HepG2 (cell line): ENCODE measurements at places on chromosomes 12 and 14. TPM values are rescaled to one million over a fixed set of nuclear protein-coding genes. Genes with fewer than 3 reads are reported as not detected.

The PROX2 gene
- total RNA-seq = not detected in 2 replicates

DNA sequence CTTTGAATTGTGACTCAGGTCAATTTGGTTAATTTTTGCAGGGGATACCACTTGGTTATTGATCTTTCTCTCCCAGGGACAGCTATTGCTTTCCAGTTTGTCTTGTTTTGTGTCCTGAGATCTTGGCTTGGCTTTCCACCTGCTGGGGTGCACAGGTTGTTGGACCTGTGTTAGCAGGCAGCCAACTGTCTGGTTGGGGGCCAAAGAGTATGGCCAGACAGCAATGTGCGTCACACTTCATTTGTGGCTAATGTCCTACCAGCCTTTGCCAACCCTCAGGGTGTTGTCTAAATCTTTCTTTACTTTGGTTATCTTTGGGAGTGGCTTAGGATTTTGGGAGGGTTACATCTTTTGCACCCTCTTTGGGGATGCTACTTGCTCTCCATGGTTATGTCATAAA is 494.9 kb upstream of the ATP2B1 start:
- H3K36me3 ChIP-seq = no peaks in the 10 kb centered on the region
- H3K27me3 ChIP-seq = no peaks in the 10 kb centered on the region
- H3K4me3 ChIP-seq = no peak overlapping the region
- DNase-seq = no peak

DNA sequence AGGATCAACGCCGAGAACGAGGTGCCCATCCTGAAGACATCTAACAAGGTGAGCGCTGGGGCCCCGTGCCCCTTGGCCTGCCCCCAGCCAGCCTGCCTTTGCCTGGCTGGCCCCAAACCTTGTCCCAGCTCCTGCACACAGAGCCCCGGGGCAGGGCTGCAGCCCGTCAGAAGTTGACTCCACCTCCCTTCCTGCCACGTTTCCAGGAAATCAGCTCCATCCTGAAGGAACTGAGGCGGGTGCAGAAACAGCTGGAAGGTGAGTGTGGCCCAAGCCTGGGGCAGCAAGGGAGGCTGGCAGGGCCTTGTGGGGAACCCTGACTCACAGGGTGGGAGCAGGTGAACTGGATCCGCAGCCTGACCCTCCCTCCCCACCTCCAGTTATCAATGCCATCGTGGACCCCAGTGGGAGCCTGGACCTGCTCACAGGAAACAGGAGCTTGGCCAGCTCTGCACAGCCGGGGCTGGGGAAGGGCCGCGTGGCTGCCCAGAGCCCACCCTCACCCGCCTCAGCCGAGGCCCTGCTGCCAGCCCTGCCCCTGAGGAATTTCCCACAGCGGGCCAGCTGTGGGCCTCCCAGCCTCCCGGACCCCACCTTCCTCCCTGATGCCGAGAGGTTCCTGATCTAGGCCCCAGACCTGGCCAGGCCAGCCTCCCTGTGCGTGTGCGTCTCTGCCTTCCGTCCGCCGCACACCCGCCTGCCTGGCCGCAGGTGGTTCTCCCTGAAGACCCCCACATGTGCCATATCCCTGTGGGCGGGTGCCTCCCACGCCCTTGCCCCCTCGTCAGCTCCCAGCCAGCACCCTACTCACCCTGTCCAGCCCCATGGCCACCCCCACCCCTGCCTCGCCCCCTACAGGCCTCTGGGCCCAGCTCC is 29.5 kb downstream of the CEP170B start:
- H3K27me3 ChIP-seq = no peaks in the 10 kb centered on the region; the same call in 1 of the 2 replicates
- no peaks in the 10 kb centered on the region for H3K36me3 ChIP-seq
- H3K4me3 ChIP-seq = no peak overlapping the region
- DNase-seq = no peak

The PRPF39 gene
- total RNA-seq = 28.8 and 44.2 TPM in 2 replicates

The TAS2R7 gene
- total RNA-seq = not detected in 2 replicates

DNA sequence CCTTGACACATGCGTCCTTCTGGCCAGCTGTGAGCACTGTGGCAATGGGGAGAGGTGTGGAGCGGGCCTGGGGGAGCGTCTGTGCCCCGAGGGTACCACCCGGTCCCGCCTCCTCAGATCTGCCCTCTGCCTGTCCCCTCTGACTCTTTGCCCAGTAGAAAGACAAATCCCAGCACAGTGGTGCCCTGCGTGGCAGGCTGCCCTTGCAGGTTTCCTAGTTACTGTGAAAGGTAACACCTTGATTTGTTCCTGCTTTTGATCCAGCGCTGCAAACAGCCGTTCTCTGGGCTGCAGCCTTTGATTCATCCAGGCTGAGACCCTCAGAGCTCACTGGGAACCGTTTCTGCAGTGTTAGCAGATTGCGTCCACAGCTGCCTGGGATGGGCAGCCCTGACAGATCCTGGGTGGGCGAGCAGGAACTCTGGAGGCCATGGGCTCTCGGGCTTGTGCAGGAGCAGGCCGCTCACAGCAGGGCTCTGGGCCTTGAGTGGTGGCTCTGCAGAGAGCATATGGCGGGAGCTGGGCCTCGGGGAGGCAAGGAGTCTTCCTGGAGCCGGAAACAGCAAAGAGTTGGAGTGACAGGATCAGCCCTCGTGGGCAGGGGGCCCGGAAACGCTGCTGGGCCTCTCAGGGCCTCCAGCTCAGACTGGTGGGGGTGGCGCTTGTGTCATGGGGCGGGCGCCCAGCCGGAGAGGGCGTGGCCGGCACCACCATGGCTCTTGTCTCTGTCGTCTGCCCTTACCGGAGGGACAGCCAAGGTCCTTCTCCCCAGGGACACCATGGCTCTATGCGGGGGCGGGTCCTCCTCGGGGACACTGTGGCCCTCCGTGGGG is 16.6 kb downstream of the FBRSL1 start:
- peaks cover 2% of the 10 kb centered on the region for H3K36me3 ChIP-seq
- DNase-seq = no peak
- no peak overlapping the region for H3K4me3 ChIP-seq
- no peak overlapping the region for H3K27ac ChIP-seq
- no peaks in the 10 kb centered on the region for H3K27me3 ChIP-seq
- peaks cover 15% of the 10 kb centered on the region for H3K4me1 ChIP-seq

DNA sequence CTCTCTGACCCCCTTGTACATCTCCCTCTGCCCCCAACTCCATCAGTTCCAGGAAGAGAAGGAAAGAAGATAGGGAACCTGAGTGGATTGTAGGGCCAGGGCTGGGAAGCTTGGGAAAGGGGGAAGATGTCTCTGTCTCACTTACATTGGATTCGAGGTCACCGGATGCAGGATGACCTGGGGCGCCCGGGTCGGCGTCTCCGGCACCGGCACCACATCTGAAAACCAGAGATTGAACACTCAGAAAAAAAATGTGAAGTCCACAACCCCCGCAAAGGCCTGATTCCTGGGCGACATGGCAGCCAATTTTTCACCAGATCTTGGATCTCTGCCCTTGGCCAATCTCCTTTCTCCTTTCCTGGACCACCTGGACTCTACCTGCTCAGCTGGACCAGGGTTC is 169.4 kb upstream of the NOS1 start:
- H3K36me3 ChIP-seq = no peaks in the 10 kb centered on the region
- H3K27ac ChIP-seq = no peak overlapping the region
- H3K27me3 ChIP-seq = no peaks in the 10 kb centered on the region
- H3K4me1 ChIP-seq = no peaks in the 10 kb centered on the region

The NRL gene
- 4.7 and 5.2 TPM in 2 replicates for total RNA-seq

- no peaks in the 10 kb centered on the region for H3K36me3 ChIP-seq
- no peaks in the 10 kb centered on the region for H3K4me1 ChIP-seq
- no peak for DNase-seq
Measured at GRCh38 chr14:91047174-91047753, 13.2 kb downstream of the RPS6KA5 start.

- H3K36me3 ChIP-seq = no peaks in the 10 kb centered on the region
- peaks cover 1% of the 10 kb centered on the region for H3K27me3 ChIP-seq
- no peaks in the 10 kb centered on the region for H3K4me1 ChIP-seq
- no peak for DNase-seq
- H3K4me3 ChIP-seq = no peak overlapping the region
- no peak overlapping the region for H3K27ac ChIP-seq
Measured at GRCh38 chr12:131468206-131468605, 242.7 kb upstream of the SFSWAP start.

The FBXW8 gene
- 5.9 and 6.4 TPM in 2 replicates for total RNA-seq

- H3K27ac ChIP-seq = no peak overlapping the region
- H3K4me1 ChIP-seq = peaks cover 27% of the 10 kb centered on the region
- no peaks in the 10 kb centered on the region for H3K36me3 ChIP-seq
- no peak overlapping the region for H3K4me3 ChIP-seq
- no peak for DNase-seq
Measured at GRCh38 chr12:30764251-30764650, 9.5 kb upstream of the CAPRIN2 start.

GRCh38 chr12:107317751-107318555 is 224.6 kb upstream of the CRY1 start:
- 0 out of 2 replicates have a peak, but pooled peaks cover 1% of the 10 kb centered on the region for H3K27me3 ChIP-seq
- H3K36me3 ChIP-seq = no peaks in the 10 kb centered on the region
- H3K27ac ChIP-seq = peak overlapping the region; percentile 52
- H3K4me3 ChIP-seq = peak overlapping the region; percentile 89

DNA sequence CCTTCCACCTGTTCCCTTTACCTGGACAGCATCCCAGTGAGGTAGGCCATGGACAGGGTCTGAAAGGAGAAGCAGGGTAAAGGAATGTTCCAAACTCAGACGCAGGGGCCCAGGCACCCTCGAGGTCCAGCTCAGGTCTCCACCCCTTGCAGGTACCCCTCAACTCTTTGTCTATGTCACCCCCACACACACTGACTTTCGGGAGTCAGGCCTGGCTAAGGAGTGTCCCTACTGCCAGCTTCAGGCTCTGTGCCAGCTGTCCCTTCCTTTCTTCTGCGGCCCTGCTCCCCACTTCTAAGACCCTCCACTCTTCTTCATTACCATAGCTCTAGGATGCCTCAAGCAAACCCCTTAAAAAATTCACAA is 13.6 kb downstream of the FAIM2 start:
- H3K27me3 ChIP-seq = peaks cover 6% of the 10 kb centered on the region; the same call in 1 of the 2 replicates
- peaks cover 44% of the 10 kb centered on the region for H3K4me1 ChIP-seq
- no peak for DNase-seq
- no peak overlapping the region for H3K27ac ChIP-seq
